ENCODE measurements at places on chromosomes 11 and 22.

DNA sequence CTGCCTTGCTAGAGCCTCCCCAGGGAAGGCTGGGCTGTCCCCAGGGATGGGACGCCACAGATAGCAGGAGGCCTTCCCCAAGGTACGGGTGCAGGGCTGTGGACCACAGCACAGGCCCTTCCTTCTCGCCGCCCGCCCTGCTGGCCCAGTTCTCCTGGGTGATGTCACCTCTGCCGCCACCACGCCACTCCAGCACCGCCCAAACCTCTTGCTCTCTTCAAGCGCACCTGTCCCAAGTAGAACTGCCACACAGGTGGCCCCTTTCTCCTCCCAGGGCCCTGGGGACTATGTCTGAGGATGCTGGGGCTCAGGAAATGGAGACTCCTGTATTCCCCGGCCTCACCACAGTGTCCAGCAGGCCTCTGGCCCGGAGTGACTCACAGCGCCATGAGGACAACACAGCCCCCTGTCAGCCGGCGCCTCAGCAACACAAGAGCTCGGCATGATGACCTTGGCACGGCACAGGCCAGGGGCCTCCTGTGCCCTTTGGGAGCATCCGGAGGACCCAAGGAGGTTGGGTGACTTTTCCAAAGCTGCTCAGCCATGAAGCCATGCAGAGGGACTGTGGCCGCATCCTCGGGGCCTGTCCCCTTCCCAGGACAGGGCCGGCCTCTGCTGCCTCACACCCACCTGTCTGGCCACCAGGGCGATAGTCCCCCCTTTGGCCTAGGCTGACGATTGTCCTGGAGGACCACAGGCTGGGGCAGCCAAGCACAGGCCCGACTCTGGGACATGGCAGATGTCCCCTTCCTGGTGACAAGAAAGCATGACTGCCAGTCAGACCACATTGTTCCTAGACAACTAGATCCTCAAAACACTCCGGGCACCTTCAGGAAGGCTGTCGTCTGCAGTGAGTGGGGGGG, 1023.5 kb downstream of the BRD1 start:
- no peak for DNase-seq

DNA sequence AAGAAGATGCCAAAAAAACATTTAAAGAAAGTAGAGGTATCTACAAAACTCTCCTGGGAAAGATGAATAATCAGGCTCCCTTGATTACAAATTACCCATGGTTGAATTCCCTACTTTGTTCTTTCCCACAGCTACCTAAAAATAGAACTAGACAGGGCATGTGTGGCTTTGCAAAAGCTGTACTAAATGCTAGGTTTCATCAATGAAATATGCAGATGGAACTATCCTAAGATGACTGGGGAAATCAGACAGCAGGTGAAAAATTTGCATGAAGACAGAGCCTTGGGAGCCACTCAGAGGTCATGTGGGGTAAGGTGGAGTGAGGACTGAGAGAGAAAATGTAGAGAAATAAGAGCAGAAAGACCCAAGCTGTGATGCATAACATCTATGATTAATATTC, 14.7 kb downstream of the LAYN start:
- no peak for DNase-seq

GRCh38 chr11:94926698-94927237, 46.6 kb downstream of the CWC15 start:
- peak; percentile 89 for DNase-seq

- peak; percentile 84 for DNase-seq
Observed at GRCh38 chr22:46737976-46738646, at the start of gene CERK. Gene CERK (minus strand): TSS chr22:46738252. CDS start chr22:46738148, 104 bp downstream.

DNA sequence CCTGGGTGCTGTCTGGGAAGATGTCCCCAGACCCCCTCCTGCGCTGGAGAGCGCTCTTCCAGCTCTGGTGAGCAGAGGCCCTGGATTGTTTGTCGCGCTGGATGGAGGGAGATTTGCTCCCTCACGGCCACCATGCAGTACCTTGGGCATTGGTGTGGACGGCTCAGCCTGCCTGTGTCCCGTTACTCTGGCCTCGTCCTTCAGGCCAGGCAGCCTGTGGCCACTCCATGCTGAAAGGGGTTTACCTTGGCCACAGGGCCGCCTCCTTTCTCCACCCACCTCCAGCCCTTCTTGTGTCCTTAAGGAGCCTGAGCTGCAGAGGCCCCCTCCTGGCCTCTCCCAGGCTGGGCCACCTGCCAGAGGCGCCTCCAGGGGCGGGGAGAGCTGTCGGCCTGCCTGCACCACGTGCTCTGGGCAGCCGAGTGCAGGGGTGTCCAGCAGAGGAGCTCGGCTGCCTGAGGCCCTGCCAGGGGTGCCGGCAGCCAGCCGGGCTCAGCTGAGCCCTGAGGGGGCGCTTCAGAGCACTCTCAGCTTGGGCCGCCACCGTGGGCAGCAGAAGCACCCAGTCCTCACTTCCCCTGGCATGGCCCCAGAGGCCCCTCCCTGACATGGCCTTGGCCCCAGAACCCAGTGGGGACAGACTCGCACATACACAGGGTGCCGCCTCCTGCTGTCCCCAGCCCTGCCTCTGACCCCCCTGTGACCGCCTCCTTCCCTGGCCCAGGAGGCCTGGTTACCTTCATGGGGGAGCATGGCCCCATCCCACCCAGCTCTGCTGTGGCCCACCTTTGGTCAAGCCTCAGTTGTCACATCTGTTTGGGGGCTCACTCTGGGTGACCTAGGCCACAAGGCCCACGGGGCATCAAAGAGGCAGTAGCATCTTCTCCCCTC, 3.4 kb downstream of the CCND1 start:
- peak; percentile 70 for DNase-seq
